ENCODE measurements at places on chromosomes 16 and 17. TPM values are rescaled to one million over a fixed set of nuclear protein-coding genes. Genes with fewer than 3 reads are reported as not detected.

NUPR1 gene
- 1.1 TPM for total RNA-seq

RGS9 gene
- total RNA-seq: 0.66 TPM

KIF19 gene
- total RNA-seq: not detected

PPY gene
- total RNA-seq: not detected

CCL16 gene
- total RNA-seq: not detected

VWA3A gene
- total RNA-seq: not detected

TMEM114 gene
- not detected for total RNA-seq

TP53TG3B gene
- total RNA-seq: not detected

TOP2A gene
- total RNA-seq: 2.2 TPM

DNAH3 gene
- 0.14 TPM for total RNA-seq

SLC38A8 gene
- total RNA-seq: not detected

BAIAP3 gene
- total RNA-seq: 0.66 TPM

ICAM2 gene
- 2.4 TPM for total RNA-seq

SEC14L5 gene
- total RNA-seq: not detected

AANAT gene
- total RNA-seq: not detected

OR1A1 gene
- not detected for total RNA-seq

FOXF1 gene
- total RNA-seq: 60.4 TPM

INO80E gene
- total RNA-seq: 54.7 TPM

AOC3 gene
- total RNA-seq: 0.22 TPM

MT1H gene
- not detected for total RNA-seq

WFDC1 gene
- 2.4 TPM for total RNA-seq

All from placental pericyte (primary cell).